Foreskin keratinocyte (primary cell): ENCODE measurements at places on chromosomes 3 and 15. TPM values are rescaled to one million over a fixed set of nuclear protein-coding genes. Genes with fewer than 3 reads are reported as not detected.

DNA sequence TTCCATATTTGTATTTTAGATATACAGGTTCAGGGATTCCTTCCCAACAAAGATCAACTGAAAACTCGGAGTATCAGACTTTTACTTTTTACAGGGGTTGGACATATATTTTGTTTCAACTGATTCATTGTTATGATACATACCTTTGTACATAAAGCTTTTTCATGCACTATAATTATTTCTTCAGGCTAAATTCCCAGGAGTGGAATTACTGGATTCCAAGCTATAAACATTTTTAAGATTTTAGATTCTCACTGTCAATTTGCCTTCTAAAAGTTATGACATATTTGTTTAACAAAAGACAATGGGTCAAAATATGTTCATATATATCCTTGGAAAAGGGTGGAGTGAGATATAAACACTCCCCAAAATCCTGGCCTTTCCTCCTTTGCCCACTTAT lies 449.0 kb downstream of the PDCD6IP start:
- DNase-seq = no peak

DNA sequence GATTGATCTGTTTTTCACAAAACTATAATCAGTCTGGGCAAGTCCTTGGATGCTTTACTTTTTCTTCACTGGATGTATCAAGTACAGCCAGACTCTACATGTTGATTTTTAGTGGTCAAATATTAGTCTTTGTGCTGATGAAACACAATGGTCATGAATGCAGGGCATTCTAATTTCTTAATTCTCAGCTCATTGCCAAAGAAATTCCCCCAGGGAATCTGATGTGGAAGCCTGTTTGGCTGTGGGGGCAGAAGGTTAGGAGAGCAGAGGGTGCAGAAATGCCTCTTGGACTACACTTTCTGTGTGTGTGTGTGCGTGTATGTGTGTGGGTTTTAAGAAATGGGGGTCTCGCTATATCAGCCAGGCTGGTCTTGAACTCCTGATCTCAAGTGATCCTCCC lies 48.7 kb upstream of the HACD2 start:
- no peak for DNase-seq

- no peak for DNase-seq
Measured at GRCh38 chr3:130243808-130244207, 101.7 kb upstream of the COL6A5 start.

The HIGD2B gene
- not detected in 2 replicates for polyA plus RNA-seq

The GRIP2 gene
- polyA plus RNA-seq = 0.47 and 0.57 TPM in 2 replicates

The SAXO2 gene
- polyA plus RNA-seq = 1.0 and 1.2 TPM in 2 replicates

The CPN2 gene
- polyA plus RNA-seq = not detected in 2 replicates
